ENCODE measurements at places on chromosomes 1 and 21.

GRCh38 chr1:101407505-101408211, 170.8 kb downstream of the S1PR1 start:
- DNase-seq: no peak

DNA sequence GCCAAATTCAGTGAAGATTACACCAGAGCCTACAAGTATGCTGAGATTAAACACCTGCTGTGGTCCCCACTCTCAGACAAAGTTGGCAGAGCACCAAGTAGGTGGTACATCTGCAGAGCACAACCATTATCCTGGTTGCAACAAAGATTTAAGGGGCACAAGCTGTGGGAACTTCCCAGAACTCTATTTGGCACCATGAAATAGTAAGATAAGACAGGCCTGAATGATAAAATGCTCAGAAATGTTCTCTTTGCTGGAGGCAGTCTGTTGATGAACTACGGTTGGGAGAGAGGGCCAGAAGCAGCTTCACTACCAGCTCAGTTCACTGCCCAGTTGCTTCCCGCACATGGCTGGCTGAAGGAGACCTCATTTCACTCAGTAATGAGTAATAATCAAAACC, 19.9 kb downstream of the RPL5 start:
- DNase-seq: no peak

DNA sequence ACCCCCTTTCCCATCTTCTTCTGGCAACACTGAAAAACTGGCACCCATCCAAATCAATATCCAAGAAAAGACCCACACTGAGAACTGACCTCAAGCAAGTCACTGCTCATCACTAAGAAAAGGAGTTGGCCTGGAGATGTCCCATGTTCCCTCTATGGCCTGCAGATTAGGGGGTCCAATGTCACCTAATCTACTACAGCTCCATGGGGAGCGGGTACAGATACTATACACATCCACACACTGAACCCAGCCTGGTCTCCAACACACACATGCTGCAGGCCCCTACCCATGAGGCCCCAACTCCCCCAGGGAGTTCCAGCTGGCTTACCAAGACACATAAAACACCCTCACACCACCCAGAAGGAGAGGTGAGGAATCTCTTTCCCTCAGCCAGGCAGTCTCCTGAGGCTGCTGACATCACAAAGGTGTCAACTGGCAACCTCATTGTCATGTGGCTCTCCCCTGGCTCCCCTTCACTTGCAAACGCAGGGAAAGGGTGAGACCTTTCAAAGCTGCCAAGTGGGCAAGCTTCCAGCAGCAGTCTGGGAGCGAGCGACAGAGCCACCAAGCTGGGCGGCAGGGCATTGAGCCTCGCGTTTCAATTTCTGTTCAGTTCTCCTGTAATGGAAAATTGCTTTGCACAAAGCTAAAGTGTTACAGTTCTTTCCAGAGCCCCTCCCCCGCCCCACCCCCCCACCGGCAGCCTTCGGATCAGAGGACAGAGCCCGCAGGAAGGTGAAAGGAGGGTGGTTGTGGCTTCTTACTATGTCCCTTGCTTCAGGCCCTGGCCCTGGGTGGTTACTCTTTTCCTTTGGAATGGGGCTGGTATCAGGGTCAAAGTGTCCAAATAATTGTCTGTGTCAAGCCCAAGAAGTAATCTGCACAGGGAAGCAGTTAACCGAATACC, at the start of gene LRRC52:
TSS of gene LRRC52 (plus strand) at position 469 of the 907 bp plus-strand sequence. CDS start at position 766, 297 bp downstream.
- DNase-seq: no peak

- DNase-seq: no peak
These were observed 550 bp downstream of the ACKR1 start for GRCh38 chr1:159205225-159205624.

GRCh38 chr1:212584092-212584886, 24.3 kb upstream of the ATF3 start:
- DNase-seq: no peak

DNA sequence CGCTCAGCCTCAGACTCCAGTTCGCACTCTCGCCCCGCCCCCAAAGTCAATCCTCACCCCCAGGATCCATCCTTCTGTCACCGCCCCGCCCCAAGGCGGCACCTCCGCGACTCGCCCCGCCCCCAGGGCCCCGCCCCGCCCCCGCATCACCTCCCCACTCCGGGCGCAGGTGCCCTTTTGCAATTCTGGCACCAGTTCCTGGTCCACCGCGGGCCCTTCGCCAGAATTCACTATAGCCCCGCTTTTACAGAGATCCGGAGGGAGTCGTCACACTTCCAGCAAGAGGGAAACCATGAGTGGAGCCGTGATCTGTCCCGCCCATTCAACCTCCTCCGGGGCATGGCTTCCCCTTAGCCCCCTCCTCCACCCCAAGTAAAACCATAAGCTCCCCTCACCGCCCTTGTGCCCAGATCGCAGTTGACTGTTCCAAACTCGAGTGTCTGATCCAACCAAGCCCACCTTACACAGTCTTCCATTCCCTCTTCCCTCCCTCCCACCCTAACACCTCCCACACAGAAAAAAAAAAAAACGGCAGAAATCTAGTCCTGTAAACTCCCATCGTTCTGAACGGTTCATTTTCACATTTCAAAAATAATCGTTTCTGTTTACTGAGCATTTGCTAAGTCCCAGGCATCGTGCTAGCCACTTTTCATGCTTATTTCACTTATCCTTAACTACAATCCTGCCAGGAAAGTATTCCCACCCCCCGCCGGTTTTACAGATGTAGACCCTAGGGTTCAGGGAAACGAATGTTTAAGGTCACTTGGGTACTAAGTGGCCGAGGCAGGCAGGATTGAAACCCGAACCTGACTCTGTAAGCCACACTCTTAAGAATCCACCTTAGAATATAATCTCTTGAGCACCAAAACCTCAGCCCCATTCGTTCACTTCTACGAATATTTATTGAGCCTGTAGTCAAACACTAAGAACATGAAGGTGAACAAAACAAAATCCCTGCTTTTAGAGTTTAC, 1.3 kb upstream of the DNAJC16 start:
- no peak for DNase-seq

DNA sequence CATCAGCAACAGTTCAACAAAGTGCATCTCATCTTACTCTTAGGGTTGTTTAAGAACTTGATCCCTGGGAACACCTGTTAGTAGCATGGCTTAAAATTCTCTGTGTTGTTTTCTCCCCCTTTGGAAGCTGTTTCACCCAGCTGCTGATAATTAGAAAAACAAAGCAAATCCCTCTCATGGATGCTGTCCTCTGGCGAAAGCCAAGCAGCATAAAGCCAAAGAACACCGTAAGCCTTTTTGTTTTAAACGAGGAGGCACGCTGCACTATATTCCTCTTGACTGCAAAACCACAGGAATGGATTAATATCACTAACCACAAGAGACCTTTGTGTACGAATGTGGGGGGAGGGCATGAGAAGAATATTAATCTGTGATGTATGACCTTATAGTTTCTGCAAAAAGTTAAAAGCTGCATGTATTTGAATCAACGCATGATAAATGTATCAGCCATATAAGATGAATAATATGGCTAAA, 923.2 kb downstream of the LTN1 start:
- DNase-seq: no peak

Measured in activated CD4-positive, alpha-beta T cell treated with anti-CD3 and anti-CD28 coated beads, Interleukin-2, amount 50 U/mL, for 4 hours (primary cell).